HepG2 (cell line): ENCODE measurements at places on chromosomes 2 and 18.

GRCh38 chr2:156379071-156379470 lies 46.5 kb upstream of the NR4A2 start:
- no peak for DNase-seq

DNA sequence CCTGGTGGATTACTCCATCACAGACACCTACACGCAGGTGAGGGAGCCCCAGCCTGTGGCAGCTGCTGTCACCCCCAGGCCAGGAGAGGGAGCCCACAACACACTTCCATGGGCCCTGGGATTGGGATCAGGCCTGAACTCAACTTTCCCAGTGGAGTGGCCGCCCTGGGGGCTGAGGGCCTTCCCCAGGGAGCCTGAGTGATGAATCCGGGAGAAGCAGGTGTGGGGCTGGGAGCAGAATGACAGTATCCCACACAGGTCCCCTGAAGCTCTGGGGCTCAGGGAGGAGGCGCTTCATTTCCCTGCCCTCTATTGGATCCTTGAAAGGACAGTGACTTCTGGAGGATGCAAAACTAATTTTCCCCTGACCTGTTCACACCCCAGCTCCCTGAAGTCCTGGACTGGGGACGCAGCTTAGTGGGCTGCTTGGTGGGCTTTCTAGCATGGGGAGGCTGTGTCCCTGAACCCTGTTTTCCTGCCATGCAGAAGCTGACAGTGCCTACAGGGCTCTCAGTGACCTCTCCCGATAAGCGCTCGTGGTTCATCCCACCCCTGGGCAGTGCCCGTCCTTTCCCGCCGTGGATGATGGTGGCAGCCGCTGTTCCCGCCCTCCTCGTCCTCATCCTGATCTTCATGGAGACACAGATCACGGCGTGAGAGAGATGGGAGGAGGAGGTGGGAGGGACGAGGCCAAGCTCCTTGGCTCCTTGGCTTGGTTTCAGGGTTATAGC lies 11.0 kb downstream of the SLC4A3 start:
- peak; percentile 28 for DNase-seq

DNA sequence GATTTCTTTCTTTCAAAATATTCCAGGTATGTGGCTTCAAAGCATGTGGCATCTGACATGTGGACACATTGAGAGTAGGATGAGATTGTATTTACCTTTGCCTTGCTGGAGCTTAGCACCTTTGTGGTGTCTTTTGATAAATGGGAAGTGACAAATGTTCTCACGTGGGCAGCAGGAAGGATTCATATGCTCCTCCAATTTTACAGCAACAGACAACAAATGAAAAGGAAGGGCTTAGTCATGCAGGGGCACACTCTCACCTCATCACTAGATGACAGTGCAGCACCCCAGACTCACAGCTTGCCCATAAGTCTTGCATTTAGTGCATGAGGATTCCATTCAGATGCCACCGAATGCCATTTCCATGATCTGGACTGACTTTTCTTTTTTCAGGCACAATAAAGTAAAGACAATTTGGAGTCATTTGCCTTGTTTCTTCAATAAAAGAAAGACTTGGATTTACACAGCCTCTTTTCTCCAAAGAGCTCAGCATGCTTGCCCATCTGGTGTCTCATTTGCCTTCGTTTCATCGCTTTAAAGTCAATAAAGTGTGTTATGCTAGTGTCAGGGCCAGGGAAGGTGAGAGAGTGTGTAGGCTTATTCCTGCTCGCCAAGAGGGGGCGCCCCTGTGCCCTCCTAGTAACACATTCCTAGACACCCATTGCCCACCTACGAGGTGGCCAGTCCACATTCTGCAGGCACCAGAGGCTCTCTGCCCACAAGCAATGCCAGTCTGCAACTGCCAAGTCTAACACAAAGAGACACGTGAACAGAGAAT lies 39.6 kb upstream of the DAPL1 start:
- peak; percentile 22 for DNase-seq

DNA sequence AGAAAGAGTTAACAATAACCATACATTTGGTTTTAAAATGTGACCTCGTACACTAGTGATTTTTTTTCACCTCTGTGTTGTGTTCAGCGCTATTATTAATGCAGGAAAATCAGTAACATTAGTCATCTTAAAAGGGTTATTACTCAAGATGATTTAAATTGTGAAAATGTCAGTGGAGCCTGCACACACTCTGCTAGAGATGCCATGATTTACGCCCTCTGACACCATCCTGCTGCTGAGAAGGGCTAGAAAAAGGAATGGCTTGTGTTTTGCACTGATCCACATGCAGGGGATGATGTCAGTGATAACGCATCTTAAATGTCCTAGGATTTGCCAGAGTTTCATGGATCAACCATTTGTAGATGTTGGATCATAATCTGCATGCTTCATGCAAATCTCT lies 121.3 kb upstream of the BOD1L2 start:
- no peak for DNase-seq

DNA sequence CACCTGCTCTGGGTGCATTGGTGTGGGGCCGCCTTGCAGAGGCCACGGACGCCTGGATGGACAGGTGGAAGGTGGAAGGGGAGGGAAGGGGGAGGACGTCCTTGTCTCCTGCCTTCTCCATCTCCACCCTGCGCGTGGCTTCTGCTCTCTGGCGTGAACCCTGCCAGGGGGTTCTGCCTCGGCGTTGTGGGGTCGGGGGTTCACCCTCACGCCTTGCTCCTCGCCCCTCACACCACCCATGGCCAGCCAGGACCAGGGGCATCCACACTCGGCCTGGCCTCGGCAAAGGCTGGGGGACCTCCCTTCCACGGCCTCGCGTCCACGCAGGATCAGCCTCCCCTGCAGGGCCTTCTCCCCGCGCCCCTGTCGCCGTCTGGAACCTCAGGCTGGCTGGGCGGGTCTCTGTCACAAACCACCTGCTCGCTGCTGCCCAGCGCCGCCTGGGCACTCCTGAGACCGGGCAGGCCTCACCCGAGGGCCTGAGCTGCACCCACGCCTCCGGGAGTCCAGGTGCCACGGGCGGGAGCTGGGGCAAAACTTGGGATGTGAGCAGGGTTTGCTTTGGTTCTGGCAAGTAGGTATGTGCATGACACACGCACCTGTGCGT lies 655.9 kb downstream of the GALR1 start:
- DNase-seq = no peak

GRCh38 chr2:66317268-66317890 lies 117.5 kb upstream of the MEIS1 start:
- no peak for DNase-seq

GRCh38 chr2:134999521-134999920 lies 47.7 kb downstream of the MAP3K19 start:
- DNase-seq = no peak

DNA sequence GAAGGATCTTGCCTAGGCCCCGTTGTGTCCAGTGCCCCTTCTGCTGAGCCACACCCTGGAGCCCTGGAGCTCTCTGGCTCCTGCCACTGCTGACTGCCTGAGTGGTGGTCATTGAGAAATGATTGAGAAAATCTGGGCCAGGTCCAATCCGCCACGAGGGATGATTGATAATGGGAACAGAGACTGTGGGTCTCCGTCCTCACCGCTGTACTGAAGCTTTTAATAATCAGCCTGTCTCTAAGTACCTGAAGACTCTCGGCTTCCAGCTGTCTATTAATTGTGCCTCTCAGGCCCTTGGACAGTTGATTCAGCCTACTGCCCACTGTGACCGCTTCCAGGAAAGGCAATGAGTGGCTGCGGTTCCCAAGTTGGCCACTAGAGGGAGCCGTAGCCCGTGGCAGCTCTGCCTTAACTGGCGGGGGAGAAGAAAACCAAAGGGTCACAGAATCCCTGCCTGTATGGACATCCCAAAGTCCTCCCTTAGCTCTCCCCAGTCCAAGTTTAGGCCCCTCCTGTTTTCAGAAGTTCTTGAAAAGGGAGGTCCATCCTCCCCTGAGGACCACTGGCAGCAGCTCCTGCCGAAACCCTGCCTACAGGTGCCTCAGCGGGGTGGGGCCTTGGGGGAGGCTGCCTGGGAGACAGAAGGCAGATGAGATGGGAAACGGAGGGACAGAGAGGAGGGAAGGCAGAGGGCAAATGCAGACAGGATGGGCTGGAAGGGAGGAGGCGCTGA lies 213.6 kb downstream of the TNS1 start:
- peak; percentile 69 for DNase-seq

DNA sequence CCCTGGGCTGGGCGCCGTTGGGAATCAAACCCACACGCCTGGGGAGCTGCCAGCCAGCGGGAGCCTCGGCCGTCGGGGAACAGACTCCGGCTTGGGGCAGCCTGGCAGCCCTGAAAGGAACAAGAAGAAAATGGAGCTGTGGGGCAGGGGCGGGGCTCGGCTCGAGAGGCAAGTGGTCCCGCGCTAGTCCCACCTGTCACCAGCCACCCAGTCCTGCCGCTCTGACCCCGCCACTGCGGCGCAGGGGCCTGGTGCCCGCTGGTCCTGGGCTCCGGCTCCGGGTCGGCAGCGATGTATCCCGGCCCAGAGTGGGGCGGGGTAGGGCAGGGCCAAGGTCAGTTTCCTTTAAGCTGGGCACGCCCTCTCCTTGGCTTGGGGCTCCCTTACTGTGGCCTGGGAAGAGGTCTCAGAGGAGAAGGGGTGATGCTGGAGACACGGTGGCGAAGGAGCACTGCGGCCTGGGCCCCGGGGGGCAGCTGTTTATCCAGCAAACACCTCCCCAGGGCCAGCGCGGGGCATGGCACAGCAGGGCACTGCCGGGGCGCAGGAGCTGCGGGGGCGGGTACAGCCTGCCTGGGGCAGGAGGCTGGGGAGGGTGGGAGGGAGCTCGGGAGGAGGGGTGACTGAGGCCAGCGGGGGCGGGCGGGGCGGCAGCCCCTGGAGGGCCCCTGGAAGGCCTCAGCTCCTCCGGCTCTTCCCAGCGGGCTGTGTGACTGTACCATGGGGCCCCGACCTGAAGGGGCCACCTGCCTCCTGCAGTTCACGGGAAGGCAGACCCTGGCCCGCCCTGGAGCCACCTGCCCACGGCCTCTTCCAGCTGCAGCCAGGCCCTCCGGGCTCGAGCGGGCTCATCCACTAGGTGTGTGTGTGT lies 15.6 kb downstream of the ODC1 start:
- no peak for DNase-seq

DNA sequence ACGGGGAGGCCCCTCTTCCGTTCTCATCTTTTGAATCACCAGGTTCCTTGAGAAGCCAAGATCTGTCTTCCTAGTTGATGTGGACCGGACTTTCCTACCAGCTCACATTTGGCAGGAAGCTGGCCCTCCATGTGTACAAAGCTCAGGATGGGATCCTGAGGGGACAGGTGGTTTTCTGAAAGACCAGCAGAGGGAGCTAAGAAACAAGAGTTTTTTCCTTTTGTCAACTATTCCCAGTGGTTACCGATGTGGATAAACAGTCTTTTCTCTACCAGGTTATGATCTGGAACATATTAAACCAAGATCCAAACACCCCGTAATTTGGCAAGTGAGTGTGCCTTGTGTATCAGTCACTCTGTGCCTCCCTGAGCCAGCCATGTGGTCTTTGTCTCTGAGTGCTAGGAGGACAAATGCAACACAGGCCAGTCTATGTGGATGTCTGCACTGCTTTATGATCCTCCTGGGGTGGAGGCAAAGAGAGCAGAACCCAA lies 25.1 kb upstream of the ARHGAP25 start:
- peak; percentile 57 for DNase-seq

- DNase-seq = no peak
Observed at GRCh38 chr2:237488901-237489860, 2.1 kb downstream of the MLPH start.

DNA sequence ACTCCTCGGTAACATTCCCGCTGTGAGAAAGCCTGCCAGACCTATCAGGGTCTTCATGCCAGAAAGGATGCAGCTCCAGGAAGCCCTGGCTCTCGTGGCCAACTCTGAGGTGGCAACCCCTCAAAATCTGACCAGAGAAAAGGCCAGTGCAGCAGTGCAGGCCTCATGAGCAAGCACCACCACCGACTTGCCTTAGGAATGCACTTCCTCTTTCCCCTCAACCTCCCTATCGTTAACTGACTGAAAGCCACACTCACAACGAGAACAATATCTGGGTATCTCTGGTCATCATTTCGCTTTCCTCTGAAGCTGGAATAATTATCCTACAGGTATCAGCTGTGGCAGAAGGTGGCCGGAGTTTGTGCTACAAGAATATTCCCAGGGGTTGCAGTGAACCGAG lies 101.4 kb upstream of the POU3F3 start:
- no peak for DNase-seq

GRCh38 chr2:18855027-18855426 lies 265.7 kb upstream of the NT5C1B start:
- peak; percentile 15 for DNase-seq

DNA sequence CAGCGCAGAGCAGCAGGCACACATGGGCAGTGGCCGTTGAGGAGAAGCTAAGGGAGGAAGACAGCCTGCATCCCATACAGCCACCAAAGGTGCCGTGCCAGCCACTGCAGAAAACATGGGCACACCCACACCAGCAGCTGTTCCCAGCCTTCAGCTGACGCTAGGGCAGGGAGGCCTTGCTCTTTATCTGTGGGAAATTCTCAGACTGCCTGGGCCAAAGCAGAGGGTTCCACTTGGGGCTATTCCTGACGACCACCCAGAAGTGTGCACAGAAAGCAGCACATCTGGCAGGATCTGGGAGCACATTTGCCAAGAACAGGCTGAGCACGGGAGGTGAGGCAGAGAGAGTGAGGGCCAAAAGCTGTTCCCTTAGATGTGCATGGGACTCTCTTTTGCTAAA lies 101.3 kb upstream of the SOX11 start:
- DNase-seq = no peak

- DNase-seq = no peak
Observed at GRCh38 chr2:176960736-176961520, 251.7 kb upstream of the HNRNPA3 start.

GRCh38 chr2:26772064-26773001 lies 8.2 kb downstream of the SLC35F6 start:
- DNase-seq = peak; percentile 83

DNA sequence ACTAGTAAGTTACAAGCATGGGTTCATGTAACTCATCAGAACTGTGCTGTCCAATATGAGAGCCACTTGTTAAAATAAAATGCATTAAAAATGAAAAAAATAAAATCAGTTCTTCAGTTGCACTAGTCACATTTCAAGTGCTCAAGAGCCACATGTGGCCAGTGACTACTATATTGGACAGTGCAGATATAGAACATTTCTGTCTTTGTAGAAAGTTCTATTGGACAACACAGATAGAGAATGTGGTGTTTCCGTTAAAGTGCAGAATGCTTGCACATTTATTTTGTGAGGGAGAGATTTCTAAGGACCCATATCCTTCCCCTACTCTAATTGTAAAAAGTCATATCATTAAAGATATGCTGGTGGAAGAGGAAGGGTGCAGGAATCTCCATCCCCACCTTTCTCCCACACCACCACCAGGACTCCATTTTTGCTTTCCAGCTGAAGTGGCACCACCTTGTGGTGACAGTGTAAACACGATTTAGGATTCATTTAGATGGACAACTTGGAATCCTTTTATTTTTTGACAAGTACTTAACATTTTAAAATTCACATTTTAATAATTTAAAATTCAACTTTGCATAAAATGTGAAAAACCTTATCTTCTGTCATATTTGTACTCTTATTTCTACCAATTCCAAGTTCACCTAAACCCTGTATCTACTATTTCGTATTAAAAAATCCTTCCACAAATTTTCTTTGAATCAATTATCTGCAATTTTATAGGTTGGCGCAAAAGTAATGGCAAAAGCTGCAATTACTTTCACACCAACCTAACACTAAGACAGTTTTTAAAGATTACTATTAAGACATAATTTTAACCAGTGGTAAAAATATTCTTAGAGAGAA lies 9.4 kb upstream of the CD302 start:
- peak; percentile 76 for DNase-seq
